Ovary (tissue), 10 donors: ENCODE measurements at places on chromosomes 6 and 20. TPM values are rescaled to one million over a fixed set of nuclear protein-coding genes. Genes with fewer than 3 reads are reported as not detected.

- no peak overlapping the region for H3K4me3 ChIP-seq
- H3K4me1 ChIP-seq: no peaks in the 10 kb centered on the region
Observed at GRCh38 chr6:118810420-118811027, 83.4 kb upstream of the ASF1A start.

DNA sequence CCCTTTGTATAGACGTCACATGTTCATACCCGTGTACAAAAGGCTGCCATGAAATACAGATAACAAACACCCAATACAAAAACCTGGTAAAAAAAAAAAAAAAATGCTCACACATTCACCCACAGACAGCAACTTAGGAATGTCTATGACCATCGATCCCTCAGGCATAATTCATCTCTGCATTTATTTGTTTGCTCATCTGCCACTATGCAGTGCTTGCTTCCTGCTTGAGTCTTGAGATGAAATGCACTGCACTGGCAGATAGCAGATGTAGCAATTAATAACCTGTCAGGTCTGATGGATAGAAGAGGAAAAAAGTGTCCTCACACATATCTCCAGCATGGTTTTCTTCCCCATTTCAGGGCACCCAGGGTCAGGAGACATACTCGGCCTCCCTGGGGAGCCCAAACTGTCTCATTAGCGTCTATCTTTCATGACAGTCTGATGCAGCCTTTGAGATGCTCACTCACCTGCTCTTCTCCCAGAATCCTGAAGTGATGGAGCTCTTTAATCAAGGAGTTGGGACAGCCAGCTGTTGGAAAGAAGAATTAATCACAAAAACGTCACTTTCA is 295.1 kb upstream of the AGPAT4 start:
- H3K4me1 ChIP-seq: no peaks in the 10 kb centered on the region
- H3K4me3 ChIP-seq: no peak overlapping the region
- H3K27me3 ChIP-seq: no peaks in the 10 kb centered on the region
- no peaks in the 10 kb centered on the region for H3K36me3 ChIP-seq

DNA sequence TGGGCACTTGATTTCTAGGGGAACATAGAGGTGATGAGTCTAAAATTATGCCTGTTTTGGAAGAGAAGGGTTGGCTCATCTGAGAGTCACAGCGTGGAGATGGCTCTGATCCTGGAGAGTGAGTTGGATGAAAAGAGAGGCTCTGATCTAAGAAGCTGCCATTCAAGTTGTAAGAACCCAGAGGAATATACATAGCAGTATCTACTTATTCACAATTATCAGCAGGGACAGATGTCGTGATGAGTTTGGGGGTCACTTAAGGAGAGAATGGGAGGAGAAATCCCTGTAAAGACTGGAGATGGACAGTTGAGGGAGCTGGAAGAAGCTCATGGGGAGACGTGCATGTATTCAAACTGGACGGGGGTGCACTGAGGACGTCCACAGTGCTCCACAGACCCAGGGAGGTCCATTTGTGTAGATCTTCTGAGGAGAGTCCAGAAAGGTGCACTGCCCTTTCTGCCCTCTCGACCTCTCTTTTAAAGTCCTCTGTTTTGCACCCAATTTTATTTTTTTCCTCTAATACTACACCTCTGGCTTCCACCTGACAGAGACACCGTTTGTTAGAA is 124.7 kb upstream of the SSTR4 start:
- no peaks in the 10 kb centered on the region for H3K36me3 ChIP-seq
- peaks cover 4% of the 10 kb centered on the region for H3K4me1 ChIP-seq
- H3K27me3 ChIP-seq: no peaks in the 10 kb centered on the region
- H3K4me3 ChIP-seq: no peak overlapping the region
- DNase-seq: no peak

- H3K27me3 ChIP-seq: no peaks in the 10 kb centered on the region
- H3K4me3 ChIP-seq: no peak overlapping the region
- no peaks in the 10 kb centered on the region for H3K36me3 ChIP-seq
- H3K4me1 ChIP-seq: no peaks in the 10 kb centered on the region
- DNase-seq: no peak
Observed at GRCh38 chr6:13886949-13887348, 37.8 kb upstream of the RNF182 start.

DNA sequence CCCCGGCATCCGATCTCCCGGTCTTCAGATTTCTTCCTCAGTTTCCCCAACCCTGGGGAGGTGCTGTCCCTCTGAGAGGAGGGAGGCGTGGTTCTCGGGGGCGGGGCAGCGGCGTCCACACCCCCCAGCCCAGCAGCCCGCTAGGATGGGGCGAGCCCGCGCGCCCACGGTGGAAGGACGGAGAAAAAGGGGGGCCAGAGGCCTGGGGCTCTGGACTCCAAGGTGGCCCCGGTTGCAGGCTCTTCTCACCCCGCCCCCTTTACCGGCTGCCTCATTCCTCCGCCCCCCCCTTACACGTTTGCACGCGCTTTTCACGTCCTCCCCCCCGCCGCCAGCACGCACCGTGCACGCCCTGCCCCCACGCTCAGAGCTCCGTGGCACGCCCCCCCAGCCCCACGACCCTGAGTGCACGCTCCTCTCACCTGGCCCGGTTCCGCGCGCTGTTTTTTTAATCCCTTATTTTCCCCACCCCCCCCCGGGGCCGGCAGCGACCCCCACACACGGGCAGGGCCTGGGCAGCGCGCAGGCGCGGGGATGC is 402 bp downstream of the ZBTB12 start:
- H3K27me3 ChIP-seq: no peaks in the 10 kb centered on the region
- peaks cover 8% of the 10 kb centered on the region for H3K4me1 ChIP-seq
- DNase-seq: peak; percentile 81
- peak overlapping the region; percentile 43 for H3K27ac ChIP-seq

Gene SLPI
- 41.8 TPM for total RNA-seq

Gene NKAIN2
- not detected for total RNA-seq

Gene ERGIC3
- total RNA-seq: 256 TPM

Gene BPI
- total RNA-seq: 0.43 TPM

Gene MYLK2
- not detected for total RNA-seq

Gene PRRT1
- total RNA-seq: 34.3 TPM

Gene SAMD5
- 1.6 TPM for total RNA-seq

Gene PRICKLE4
- total RNA-seq: 2.3 TPM
